Activated T-helper 2 cell treated with anti-CD3 and anti-CD28 coated beads, Interferon-gamma antibody, Interleukin-2, Interleukin-4, amounts not matched to agents 10 μg/mL and 5 μg/mL and 100 μg/mL, durations not matched to agents 14 hours and 24 hours and 36 hours (primary cell): ENCODE measurements at places on chromosomes 7 and 10. TPM values are rescaled to one million over a fixed set of nuclear protein-coding genes. Genes with fewer than 3 reads are reported as not detected.

DNA sequence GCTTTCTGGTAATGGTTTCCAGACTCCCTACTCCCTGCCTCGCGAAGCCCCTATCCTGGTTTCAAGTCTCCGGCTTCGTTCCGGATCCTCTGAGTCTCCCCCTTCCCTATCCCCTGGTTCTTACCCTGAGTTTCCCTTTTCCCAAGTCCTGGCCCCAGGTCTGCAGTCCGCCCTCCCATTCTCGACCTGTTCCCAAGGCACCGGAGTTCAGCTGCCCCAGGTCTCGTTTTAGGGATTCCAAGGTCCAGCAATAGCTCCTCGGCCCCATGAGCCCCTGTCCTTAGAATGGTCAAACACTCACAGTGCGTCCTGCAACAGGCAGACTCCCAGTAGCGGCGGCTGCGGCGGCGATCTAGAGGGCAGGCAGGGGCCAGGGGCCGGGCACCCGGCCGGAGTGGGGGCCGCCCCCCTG, 274 bp downstream of the PITX3 start:
- H3K4me1 ChIP-seq = peaks cover 18% of the 10 kb centered on the region
- H3K4me3 ChIP-seq = peak overlapping the region; percentile 49
- peaks cover 6% of the 10 kb centered on the region for H3K36me3 ChIP-seq
- no peak overlapping the region for H3K27ac ChIP-seq
- DNase-seq = no peak

- H3K4me1 ChIP-seq = no peaks in the 10 kb centered on the region
- H3K4me3 ChIP-seq = no peak overlapping the region
- H3K36me3 ChIP-seq = no peaks in the 10 kb centered on the region
- H3K27me3 ChIP-seq = no peaks in the 10 kb centered on the region
Observed at GRCh38 chr10:78712147-78712546, 356.6 kb upstream of the ZMIZ1 start.

GRCh38 chr7:101688183-101688831, 59.2 kb upstream of the MYL10 start:
- H3K4me1 ChIP-seq = peaks cover 5% of the 10 kb centered on the region
- no peaks in the 10 kb centered on the region for H3K27me3 ChIP-seq
- H3K4me3 ChIP-seq = no peak overlapping the region
- peak; percentile 71 for DNase-seq
- H3K27ac ChIP-seq = no peak overlapping the region

GRCh38 chr10:36766415-36766810, 359.0 kb upstream of the ANKRD30A start:
- H3K4me1 ChIP-seq = no peaks in the 10 kb centered on the region
- H3K27me3 ChIP-seq = no peaks in the 10 kb centered on the region
- H3K4me3 ChIP-seq = no peak overlapping the region
- no peak for DNase-seq
- H3K36me3 ChIP-seq = no peaks in the 10 kb centered on the region
- no peak overlapping the region for H3K27ac ChIP-seq

DNA sequence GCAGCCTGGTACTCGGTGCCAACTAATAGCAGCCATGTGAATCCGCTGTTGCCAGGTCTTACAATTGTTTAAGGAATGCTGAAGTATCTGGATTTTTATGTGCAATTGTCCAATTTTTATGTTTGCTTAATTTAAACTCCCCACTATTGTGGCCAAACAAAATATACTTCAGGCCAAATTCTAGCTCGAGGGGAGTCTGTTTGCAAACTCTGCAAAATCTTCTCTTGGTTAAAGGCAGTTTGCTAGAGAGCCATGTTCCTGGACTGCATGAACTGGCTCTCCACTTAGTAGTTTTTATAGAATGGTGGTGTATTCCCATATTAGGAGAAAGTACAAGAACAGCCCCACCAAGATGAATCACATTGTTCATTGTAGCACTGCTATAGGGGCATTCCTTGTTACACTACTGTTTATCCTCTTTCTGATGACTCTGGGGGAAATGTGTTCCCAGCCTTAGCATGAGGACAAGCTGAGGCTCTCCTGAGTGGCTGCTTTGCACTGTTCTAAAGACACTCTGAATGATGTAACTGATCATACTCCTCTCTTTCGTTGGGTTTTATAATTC, 178.0 kb upstream of the GLI3 start:
- no peak for DNase-seq
- no peak overlapping the region for H3K27ac ChIP-seq
- H3K27me3 ChIP-seq = no peaks in the 10 kb centered on the region
- no peaks in the 10 kb centered on the region for H3K4me1 ChIP-seq
- H3K36me3 ChIP-seq = no peaks in the 10 kb centered on the region

DNA sequence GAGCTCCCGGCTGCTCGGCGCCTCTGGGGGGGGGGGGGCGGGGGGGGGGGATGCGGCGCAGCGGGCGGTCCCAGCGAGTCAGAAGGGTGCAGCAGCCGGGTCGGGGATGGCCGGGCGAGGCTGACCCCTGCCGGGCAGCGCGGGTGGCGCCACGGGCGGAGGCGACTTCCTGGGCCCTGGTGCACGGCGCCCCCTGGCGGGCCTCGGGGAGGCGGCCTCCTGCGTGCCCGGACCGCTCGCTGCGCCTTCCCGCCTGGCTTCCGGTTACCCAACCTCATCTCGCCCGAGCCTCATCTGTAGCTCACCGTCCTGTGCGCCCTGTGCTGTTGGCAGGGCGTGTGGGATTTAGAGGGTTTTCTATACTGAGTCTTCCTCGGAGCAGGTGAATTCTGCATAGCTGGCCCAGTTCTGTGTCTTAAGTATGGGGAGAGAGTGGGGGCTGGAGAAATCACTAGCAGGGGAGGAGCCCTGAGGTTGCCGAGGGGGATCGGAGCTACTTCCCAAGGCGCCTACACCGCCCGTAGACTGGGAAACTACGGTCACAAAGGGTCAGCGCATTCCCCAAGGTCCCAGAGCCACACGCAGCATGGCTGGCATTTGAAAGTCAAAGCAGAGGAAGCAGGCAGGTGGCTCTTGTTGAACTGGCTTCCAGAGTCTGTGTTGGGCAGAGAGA, 28.3 kb upstream of the WDFY4 start:
- H3K27me3 ChIP-seq = peaks cover 31% of the 10 kb centered on the region
- no peaks in the 10 kb centered on the region for H3K36me3 ChIP-seq
- peaks cover 3% of the 10 kb centered on the region for H3K4me1 ChIP-seq
- H3K4me3 ChIP-seq = peak overlapping the region; percentile 70

GRCh38 chr10:6819301-6819700, 239.2 kb upstream of the PRKCQ start:
- no peak for DNase-seq
- H3K27ac ChIP-seq = no peak overlapping the region
- H3K4me1 ChIP-seq = no peaks in the 10 kb centered on the region
- peaks cover 5% of the 10 kb centered on the region for H3K27me3 ChIP-seq
- H3K4me3 ChIP-seq = no peak overlapping the region
- H3K36me3 ChIP-seq = no peaks in the 10 kb centered on the region

- peaks cover 31% of the 10 kb centered on the region for H3K4me1 ChIP-seq
- H3K36me3 ChIP-seq = peaks cover 9% of the 10 kb centered on the region
- peaks cover 3% of the 10 kb centered on the region for H3K27me3 ChIP-seq
- H3K27ac ChIP-seq = peak overlapping the region; percentile 19
Observed at GRCh38 chr10:95742485-95742884, 13.5 kb upstream of the ENTPD1 start.

DNA sequence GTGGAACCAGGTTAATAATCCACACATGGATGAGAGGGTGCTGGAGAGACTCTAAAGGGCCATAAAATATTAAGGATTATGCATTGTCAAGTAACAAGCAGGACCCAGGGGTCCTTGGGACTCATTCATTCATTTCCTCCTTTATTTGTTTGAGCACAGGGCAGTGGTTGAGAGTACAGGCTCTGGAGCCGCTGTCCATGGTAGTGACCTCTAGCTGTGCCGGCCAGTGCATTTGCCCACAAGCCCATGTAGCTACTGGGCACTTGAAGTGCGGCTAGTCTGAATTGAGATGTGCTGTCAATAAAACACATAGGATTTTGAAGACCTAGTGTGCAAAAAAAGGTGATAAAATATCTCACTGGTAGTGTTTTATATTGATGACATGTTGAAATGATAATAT, 137.6 kb downstream of the C10orf105 start:
- H3K27me3 ChIP-seq = no peaks in the 10 kb centered on the region
- no peak for DNase-seq
- no peak overlapping the region for H3K4me3 ChIP-seq
- H3K36me3 ChIP-seq = no peaks in the 10 kb centered on the region

- no peak for DNase-seq
- H3K4me3 ChIP-seq = no peak overlapping the region
- H3K4me1 ChIP-seq = no peaks in the 10 kb centered on the region
- H3K27ac ChIP-seq = no peak overlapping the region
- peaks cover 10% of the 10 kb centered on the region for H3K27me3 ChIP-seq
- no peaks in the 10 kb centered on the region for H3K36me3 ChIP-seq
Observed at GRCh38 chr7:115177823-115178222, 255.9 kb downstream of the MDFIC start.

DNA sequence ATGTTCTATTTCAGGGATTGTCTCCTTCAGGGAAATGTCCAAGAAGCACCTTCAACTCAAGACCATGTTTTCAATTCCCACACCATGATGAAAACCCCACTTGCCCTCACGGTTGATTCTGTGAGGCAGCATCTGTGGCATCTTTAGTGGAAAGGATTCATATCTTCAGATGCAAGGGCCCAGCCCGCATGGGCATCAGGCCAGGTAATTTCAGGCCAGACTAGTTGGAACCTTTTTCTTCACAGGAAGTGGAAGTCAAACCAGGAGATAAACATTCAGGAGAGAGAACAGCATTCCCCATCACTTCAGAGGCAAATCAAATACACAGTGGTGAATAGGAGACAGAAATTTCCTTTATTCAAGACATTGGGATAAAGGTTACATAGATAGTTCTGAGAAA, 88.8 kb downstream of the JCAD start:
- no peak overlapping the region for H3K4me3 ChIP-seq
- no peak for DNase-seq
- H3K36me3 ChIP-seq = no peaks in the 10 kb centered on the region
- H3K27me3 ChIP-seq = peaks cover 2% of the 10 kb centered on the region

- no peaks in the 10 kb centered on the region for H3K4me1 ChIP-seq
- H3K27me3 ChIP-seq = peaks cover 32% of the 10 kb centered on the region
- no peak overlapping the region for H3K4me3 ChIP-seq
Observed at GRCh38 chr7:116557066-116557585, 32.3 kb downstream of the CAV1 start.

DNA sequence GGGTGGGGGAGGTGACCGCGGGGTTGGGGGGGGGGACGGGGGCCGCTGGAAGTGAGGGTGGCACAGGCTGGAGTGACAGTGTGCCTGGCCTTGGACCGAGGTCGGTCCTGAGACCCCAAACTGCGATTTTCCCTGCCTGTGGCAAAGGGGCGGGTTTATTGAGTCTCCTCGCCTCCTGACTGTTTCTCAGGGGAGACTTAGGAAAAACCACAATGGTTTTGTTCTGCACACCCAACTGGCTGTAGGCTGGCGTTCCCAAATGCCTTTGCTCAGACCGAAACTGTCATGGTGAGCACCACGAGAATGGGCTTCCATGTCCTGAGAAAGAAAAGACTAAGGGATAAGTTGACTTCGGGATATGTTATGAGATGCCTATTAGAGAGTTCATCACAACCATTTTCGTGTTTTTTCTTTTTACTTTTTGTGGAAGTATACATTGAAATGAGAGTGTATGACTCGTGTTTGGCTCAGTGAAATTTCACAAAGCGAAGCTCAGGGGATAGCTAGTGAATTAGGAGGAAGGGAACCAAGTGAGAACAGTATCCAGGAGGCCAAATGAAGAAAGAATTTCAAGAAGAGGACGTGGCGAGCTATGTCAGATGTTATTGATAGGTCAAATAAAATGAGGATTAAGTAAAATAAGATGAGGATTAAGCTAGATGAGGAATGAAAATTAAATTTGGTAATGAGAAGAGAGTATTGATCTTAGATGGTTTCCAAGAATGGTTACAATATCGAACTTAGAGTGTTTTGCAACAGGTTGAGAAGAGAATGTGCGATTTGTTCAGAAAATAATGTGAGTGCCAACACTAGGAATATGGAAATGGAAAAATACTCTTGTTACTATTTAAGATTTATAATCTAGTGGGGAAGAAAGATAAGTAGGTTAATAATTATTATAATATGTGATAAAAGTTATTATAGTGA, 918 bp downstream of the NET1 start:
- H3K4me3 ChIP-seq = no peak overlapping the region
- peaks cover 20% of the 10 kb centered on the region for H3K36me3 ChIP-seq
- no peak for DNase-seq
- no peak overlapping the region for H3K27ac ChIP-seq

DNA sequence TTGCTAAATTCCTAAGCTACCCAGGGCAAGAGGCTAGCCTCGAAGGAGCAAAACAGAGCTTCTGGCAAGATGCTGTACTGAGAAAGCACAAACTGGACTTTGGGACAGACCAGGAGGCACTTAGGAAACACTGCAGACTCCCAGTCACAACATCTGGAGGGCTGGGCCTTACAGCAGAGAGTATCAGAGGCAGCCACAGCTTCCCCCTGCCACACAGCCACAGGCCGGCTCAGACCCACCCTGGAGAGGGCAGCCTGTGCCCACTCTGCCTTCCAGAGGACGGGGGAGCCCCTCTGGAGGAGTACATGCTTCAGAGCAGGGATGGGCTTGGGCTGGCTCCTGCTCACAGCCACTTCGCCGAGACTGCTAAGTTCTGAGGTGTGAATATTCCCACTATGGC, 17.4 kb downstream of the ESYT2 start:
- peaks cover 69% of the 10 kb centered on the region for H3K36me3 ChIP-seq
- peaks cover 71% of the 10 kb centered on the region for H3K4me1 ChIP-seq
- no peak for DNase-seq
- H3K27ac ChIP-seq = peak overlapping the region; percentile 84
- peak overlapping the region; percentile 51 for H3K4me3 ChIP-seq

GRCh38 chr10:104498347-104499081, 142.6 kb upstream of the SORCS3 start:
- H3K36me3 ChIP-seq = no peaks in the 10 kb centered on the region
- H3K4me1 ChIP-seq = no peaks in the 10 kb centered on the region
- H3K4me3 ChIP-seq = no peak overlapping the region
- no peak overlapping the region for H3K27ac ChIP-seq

DNA sequence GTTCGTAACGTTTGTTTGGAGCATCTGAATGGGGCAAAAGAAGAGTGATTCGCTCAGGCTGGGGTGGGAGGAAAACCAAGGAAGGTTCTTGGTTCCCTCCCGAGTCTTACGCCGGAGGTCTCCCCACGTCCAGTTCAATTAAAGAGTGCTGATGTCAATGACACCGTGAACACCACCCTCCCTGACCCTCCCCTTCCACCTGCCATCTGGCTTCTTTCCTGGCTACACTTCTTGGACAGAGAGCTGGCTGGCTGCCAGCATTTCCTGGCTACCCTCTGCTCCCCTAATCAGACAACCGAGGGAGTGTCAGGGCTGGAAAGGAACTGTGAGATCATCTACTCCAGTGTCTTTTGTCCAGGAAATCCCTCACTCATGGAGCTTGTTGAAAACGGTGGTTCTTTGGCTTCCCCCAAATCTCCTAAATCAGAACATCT, 24.1 kb upstream of the FFAR4 start:
- H3K27ac ChIP-seq = no peak overlapping the region
- H3K4me3 ChIP-seq = no peak overlapping the region
- H3K27me3 ChIP-seq = peaks cover 35% of the 10 kb centered on the region
- no peaks in the 10 kb centered on the region for H3K4me1 ChIP-seq
- no peak for DNase-seq

The RPEL1 gene
- total RNA-seq = not detected in 2 replicates

The BCCIP gene
- 110 and 114 TPM in 2 replicates for total RNA-seq

The ITPRID1 gene
- total RNA-seq = not detected in 2 replicates

The PRSS37 gene
- not detected in 2 replicates for total RNA-seq

The CD36 gene
- not detected in 2 replicates for total RNA-seq

The CDHR3 gene
- total RNA-seq = 0.80 and 0.98 TPM in 2 replicates
